Skin of body (tissue), 3 donors: ENCODE measurements at places on chromosomes 4 and X.

DNA sequence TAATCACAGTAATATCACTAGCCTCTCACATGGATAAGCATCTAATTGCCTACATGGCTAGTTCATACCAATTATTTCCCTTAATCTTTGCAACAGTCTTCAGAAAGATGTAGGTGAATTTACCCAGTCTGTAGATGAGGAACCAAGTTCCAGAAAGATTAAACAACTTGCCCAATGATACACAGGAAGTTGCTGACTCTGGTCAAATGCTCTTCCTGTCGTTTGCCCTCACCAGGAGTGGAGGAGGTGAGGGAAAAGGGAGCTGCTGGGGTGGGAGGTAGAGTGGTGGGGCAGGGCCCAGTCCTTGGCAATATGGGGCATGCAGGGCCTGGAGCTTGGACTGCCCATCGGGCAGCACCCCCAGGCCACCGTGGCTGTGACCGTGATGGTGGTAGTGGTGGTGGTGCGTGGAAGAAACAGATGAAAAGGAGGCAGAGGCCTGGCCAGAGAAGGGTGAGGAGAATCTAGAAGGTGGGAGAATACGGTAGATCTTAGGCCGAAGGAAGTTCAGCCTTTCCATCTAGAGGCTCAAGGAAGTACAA is 2.3 kb upstream of the KDM5C start:
- no peak for DNase-seq

- DNase-seq = peak; percentile 35
Observed at GRCh38 chr4:94349193-94349592, 6.6 kb upstream of the HPGDS start.

DNA sequence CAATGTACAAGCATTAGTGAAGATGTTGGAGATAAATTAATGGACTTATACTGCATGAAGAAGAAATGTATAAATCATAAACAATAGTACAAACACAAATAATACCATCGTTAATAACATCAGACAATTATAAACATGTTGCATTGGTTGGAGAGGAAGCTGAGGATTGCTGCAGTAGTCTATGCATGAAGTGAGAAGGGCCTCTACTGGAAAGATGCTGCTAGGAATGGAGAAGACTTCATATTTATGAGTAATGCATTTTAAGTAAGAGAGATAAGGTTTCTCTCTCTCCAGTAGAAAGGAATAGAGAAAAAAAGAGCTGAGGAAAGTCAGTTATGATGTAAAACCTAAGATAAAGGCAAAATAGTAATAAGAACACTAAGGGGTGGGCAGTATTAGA is 247.8 kb downstream of the GRID2 start:
- no peak for DNase-seq

DNA sequence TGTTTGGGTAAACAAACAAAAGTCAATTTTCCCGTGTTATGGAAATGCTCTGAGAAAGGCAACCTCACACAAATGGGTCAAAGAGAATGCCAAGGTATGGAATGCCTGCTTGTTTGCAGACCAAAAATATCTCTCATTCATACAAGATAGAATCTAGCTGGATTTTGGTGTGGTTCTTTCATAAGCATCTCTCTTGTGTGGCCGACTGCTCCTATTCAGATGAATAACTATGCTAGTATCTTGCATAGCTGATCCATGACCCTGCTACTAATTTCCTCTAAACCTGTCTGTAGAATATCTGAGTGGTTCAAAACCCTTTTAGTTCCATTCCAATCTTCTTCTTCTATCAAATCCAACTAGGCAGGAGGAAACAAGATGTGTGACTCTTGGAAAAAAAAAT is 28.2 kb upstream of the SORBS2 start:
- no peak for DNase-seq

DNA sequence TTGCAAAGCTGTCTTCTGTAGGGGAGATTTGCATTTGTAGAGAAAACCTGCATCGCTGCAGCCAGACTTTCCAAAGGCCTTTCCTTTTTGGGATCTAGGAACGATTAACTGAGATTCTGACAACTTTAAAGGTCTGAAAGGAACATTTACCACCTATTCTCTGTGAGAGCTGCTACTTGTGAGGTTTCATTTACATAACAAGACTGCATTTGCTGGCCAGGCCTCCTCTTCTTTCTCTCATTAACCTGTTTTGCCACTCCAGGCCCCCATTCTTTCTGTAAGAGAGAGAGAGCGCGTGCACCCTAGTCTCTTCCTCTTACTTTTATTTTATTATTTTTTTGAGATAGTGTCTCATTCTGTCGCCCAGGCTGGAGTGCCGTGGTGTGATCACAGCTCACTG is 31.6 kb downstream of the TMEM31 start:
- DNase-seq = no peak

GRCh38 chr4:44931720-44932119 is 205.4 kb upstream of the GNPDA2 start:
- DNase-seq = no peak

GRCh38 chr4:122898370-122899150 is 23.8 kb downstream of the NUDT6 start:
- DNase-seq = no peak

- no peak for DNase-seq
Observed at GRCh38 chrX:66012094-66012534, 27.8 kb downstream of the VSIG4 start.

DNA sequence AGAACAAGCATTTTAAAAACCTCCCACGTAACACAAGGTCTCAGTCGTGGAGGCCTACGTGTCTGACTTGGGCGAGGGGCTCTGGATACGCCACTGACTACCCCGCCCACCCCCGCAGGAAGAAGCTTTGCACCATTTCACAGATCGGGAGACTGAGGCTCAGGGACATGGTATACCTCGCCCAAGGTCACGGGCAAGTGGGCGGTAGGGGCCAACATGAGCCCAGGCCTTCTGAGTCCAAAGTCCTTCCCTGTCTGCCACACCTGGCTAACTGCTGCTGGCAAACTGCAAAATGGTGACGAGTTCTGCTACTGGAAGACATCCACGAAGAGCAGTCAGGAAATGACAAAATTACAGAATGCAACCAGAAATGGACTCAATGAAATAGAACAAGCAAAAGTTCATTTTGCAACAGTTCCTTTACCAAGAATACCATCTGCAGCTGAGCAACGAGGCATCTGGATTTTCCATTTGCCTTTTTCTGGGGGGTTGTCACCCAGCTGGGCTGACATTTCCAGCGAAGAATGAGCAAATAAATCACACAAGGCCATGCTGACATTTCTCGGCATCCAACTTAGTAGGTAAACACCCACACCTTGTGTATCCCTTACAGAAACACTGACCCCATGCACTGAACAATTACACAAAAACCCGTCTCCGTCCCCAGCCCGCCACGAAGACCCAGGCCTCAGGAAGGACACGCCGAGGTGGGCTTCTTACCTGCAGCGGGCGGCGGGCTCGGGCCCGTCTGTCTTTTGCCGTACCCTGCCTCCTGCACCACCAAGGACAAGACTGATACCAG is 70.2 kb upstream of the AFAP1 start:
- DNase-seq = peak; percentile 41

GRCh38 chrX:133697656-133698055 is 282.4 kb upstream of the GPC4 start:
- DNase-seq = no peak
